Stimulated activated CD8-positive, alpha-beta memory T cell treated with anti-CD3 and anti-CD28 coated beads, Interleukin-4, amount 100 ng/mL, for 1 hour (primary cell): ENCODE measurements at places on chromosomes 1 and 21.

- no peak for DNase-seq
Observed at GRCh38 chr1:59752556-59753414, 62.0 kb upstream of the HOOK1 start.

- no peak for DNase-seq
Observed at GRCh38 chr21:36968414-36968813, 1.9 kb upstream of the HLCS start.

GRCh38 chr1:205074084-205074483 lies 10.2 kb downstream of the TMEM81 start:
- DNase-seq = no peak

GRCh38 chr1:119632103-119632490 lies 16.0 kb downstream of the ZNF697 start:
- DNase-seq = no peak

- DNase-seq = no peak
Observed at GRCh38 chr1:19456968-19457441, 28.3 kb downstream of the CAPZB start.

- DNase-seq = no peak
Observed at GRCh38 chr1:8419861-8420260, 101.9 kb downstream of the SLC45A1 start.

- DNase-seq = no peak
Observed at GRCh38 chr1:68826836-68827235, 330.0 kb upstream of the DEPDC1 start.

DNA sequence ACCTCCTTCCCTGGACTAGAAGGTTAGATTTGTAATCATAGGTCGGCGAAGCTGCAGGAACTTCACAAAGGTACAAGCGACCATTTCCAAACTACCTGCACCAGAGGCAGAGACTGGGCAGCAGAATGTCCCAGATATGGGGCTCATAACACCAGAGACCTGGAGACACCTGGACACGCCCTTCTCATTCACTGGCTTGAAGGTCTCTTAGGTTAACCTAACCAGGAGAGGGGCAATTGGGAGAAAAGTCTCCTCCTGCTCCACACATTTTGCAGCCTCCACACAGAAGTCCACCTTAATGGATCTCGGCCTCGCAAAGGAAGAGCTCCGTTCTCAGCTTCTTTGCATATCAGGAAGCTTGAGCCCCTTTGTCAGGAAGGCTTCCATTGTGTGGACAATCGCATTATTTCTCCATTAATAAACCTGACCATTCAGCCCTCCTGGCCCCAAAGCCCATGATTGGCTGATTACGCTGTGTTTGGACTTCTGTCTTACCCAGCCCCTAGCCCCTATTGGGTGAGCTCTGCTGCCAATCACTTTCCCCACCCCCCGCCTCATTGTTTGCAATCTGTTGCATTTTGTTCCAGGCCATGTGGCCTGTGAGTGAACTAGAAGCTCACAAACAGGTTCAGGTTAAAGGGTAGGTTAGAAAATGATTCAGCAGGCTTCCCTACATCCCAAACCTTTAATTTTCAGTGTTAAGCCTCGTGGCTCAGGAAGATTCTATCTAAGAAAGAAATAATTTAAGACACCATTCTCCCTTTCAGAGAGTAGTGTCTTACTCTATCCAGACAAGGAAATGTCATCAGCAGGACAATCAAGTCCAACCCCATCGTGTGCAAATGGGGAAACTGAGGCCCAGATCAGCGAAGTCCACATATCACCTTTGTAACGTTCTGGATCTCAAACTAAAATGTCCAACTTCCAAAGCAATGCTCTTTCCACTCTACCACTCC lies 2.8 kb downstream of the MYCL start:
- no peak for DNase-seq

DNA sequence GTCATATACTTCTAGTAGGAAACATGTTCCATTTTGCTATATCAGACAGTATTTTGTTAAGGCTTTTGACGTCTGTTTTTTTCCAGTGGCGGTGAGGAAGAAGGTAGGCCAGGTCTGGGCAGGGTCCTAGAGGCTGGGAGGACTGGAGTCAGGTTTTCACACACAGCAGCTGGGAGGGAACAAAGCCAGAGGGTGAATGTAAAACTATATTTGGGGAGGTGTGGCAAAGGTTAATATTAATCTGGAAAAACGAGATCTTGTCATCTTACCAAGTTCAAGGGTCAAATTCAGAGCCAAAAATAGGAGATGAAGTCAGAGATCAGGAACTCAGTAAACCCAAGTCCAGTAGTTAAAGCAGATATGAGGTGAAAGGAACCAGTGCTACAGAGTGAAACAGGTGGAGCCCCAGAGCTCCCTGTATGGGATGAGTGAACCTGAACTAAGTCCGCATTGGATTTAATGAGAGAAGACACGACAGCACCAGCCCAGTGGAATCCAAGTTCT lies 10.7 kb upstream of the OTUD7B start:
- DNase-seq = no peak

GRCh38 chr1:157484573-157484972 lies 67.7 kb downstream of the FCRL5 start:
- no peak for DNase-seq

DNA sequence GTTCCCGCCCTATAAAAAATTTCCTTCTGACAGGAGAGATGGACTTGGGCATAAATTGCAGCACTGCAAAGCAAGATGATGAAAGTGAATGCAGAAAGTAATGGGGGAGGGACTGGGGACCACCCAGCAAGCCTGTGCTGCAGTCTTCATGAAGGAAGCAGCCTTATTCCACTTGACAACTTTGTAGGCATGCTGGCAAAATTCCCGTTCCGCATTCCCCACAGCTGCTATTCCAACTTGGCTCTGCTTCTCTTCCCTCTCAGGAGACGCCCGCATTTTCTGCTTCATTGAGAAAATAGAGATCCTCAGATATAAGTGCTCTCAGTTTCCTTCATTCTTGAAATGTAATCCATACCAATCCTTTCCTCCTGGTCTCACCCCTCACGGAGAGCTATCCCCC lies 2.4 kb downstream of the HMGB4 start:
- no peak for DNase-seq

GRCh38 chr1:9078752-9079500 lies 9.5 kb upstream of the SLC2A5 start:
- DNase-seq = no peak

DNA sequence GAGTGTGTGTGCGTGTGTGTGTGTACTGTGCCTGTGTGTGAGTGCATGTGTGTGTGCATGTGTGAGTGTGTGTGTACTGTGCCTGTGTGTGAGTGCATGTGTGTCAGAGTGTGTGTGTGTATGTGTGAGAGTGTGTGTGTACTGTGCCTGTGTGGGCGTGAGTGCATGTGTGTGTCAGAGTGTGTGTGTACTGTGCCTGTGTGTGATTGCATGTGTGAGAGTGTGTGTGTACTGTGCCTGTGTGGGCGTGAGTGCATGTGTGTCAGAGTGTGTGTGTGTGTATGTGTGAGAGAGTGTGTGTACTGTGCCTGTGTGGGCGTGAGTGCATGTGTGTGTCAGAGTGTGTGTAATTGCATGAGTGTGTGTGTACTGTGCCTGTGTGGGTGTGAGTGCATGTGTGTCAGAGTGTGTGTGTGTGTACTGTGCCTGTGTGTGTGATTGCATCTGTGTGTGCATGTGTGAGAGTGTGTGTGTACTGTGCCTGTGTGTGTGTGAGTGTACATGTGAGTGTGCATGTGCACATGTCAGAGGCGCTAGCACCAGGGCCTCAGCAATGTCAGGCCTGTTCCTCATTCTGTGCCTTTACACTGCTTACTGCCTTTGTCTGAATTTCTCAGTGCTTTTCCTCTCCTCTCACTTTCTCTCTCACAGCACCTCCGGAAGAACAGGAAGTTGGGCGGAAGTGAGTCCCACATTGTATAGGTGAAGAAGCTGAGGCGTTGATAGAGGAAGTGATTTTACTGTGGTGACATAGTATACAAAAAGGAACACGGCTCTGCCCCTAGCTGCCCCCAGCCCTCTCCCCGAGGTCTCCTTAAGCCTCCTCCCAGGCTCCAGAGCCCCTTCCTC lies 4.9 kb downstream of the SLC5A9 start:
- no peak for DNase-seq

DNA sequence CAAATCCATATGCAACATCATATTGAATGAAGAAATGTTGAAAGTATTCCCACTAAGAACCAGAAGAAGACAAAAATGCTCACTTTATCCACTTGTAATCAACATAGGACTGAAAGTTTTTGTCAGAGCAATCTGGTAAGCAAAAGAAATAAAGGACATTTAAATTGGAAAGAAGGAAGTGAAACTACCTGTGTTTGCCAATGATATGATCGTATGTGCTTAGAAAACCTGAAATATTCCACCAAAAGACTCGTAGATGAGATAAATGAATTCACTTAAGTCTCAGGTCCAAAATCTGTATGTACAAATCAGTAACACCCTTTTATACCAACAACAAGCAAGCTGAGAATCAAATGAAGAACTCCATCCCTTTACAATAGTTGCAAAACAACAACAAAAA lies 8.5 kb downstream of the PRAMEF1 start:
- DNase-seq = no peak

GRCh38 chr1:1985375-1986050 lies 18.1 kb downstream of the CFAP74 start:
- no peak for DNase-seq

DNA sequence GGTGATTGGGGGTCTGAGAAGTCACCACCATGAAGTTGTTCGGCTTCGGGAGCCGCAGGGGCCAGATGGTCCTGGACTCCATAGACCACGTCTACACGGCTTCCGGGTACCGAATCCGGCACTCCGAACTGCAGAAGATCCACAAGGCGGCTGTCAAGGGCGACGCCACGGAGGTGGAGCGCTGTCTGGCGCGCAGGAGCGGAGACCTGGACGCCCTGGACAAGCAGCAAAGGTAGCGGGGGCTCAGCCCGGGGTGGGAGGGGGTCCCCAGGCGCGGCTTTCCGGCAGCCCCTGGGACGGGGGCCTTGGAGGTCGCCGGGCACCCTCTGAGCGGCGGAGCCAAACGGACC lies 146.5 kb downstream of the LIPI start:
- no peak for DNase-seq

GRCh38 chr1:30418061-30418938 lies 305.1 kb downstream of the MATN1 start:
- no peak for DNase-seq

DNA sequence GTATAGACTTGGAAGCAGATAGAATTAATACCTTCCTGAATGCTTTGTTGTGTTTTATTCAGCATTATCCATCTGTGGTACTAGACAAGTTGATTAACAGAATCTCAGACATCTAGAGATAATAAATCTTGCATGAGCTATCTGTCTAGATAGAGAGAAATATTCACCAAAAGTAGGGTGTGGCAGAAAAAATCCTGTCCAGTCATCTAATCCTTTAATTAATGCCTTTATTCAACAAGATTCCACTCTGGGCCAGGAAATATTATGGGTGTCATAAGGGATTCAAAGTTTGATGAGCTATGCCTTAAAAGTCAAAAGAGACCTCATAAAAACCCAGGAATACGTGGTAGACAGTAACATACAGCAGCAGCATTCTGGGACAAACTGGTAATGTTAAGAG lies 601.2 kb downstream of the LMO4 start:
- no peak for DNase-seq

GRCh38 chr1:111202366-111202706 lies 1.9 kb upstream of the DENND2D start:
- no peak for DNase-seq

DNA sequence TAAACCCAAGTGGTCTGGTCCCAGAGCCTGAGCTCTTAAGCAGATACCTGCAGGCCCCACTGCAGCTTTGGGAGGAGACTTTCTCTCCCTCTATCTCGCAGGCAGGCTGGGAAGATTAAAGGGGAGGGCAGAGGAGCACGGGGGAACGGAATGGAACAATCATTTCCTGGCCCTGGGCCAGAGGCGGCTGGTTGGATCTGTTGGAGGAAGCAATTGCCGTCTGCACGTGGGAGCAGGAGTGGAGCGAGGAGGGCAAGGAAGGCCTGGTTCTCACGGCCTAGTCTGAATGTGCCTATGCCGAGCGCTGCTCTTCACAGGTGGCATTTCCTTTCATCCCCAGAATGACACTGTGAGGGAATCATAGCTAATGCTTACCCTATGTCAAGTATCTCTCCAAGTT lies 23.7 kb downstream of the NKAIN1 start:
- DNase-seq = no peak

DNA sequence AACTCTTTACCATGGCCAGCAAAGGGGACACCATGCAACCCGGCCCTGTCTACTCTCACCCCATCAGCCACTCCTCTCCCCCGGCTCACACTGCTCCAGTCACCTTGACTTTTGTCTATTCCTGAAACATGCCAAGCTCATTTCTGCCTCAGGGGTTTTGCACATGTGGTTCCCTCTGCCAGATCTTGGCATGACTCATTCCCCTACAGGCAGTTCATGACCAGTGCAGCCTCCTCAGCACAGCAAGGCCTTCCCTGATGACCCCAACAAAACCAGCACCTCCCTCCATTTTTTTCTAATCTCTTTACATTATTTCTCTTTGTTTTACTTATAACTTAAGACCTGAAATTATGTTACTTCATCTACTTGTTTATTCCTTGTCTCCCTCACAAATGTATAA lies 58.6 kb upstream of the GJB5 start:
- DNase-seq = no peak

GRCh38 chr1:150558303-150558704 lies 9.1 kb downstream of the ADAMTSL4 start:
- no peak for DNase-seq

DNA sequence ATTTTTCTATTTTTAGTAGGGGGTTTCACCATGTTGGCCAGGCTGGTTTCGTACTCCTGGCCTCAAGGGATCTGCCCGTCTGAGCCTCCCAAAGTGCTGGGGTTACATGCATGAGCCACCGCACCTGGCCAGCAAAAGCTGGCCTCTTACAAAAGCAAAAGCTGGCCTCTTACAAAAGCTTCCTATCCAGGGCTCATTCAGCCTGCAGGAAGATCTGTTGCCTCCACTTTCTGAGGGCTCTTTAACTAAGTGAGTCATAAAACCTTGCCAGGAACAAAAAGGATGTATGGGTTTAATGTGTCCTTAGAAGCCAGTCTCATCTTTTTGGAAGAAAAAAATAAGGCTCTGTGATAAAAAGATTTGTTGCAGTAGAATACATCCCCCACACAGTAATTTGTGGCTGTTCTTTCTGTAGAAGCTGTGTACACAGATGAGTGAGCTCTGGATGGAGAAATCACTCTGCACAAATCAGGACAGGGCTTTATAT lies 15.0 kb downstream of the HTR1D start:
- DNase-seq = no peak

DNA sequence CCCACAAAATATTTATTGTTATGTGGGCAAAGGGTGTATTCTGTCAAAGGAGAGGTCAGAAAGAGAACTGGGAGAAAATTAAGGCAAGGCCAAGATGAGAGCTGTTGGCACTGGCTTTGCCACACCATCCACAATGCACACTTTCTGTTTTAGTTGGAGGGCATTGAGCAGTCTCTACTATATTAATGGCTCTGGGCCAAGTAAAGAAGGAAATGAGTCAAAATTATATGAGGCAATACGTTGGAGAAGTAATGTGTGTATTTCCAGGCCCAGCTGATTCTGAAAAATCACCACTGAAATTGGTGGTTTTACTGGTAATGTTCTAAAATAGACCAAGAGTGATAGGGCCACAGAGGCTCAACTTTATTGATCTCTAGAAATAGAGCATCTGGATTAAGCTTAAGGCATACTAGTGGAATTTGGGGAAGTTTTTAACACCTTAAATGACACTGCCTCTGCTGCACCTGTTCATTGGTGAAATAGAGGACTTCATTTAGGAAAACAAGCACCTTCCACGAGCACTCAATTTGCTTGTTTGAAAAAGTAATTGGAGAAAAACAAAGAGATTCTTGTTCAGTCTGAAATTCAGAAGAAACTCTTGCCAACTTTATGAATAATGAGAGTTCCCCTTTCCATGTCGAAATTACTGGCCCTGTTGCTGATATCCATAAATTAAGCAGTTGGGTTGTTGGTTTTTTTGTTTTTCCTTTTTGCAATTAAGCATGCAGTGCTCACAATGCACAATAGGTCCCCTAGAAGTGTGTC lies 424.9 kb downstream of the ADGRL2 start:
- DNase-seq = no peak
